ENCODE measurements at places on chromosomes 5 and 9.

DNA sequence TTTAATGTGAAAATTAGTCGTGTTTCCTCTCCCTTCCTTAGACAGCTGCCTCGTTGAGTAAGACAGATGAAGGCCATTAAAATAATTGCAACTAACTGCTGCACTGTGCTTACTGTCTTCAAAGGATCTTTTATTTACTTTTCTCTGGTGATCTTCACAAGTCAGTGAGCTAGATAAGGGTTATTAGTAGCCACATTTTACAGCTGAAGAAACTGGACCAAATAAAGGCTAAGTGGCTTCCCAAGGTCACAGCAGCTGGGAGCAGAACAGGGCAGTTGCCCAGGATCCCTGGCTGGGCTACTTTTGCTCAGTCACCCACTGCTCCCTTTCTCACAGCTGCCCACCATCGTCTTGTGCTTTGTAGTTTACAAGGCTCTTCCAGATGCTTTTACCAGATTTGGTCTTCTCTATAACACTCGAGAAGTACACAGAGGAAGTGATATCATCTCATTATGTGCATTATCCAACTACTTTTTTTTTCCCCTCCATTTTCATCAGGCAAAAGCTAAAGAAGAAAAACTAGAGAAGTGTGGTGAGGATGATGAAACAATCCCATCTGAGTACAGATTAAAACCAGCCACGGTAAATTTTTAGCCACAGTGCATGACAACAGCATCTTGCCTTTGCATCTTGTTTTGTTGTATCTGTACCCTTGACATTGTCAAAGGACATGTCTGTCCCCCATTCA lies 61.8 kb downstream of the ERAP1 start:
- DNase-seq, result no peak

DNA sequence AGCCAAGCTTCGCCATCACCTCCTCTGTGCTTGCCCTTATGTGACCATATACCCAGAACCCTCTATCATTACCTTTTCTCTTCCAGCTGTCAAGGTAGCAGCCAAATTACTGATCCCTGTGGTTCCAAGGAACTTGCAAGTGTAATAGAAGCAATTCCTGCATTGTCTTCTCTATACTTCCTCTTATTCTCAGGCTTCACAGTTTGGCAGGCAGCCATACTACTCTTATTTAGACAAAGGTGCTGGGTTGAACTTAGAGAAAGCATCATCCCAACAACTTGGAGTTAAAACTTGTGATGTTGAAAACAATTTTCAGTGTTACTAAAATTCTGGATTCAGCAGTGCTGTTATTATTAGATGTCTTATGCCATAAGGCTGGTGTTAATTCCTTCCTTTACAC lies 93.2 kb downstream of the NLN start:
- DNase-seq, result no peak

GRCh38 chr5:157959370-157959769 lies 100.4 kb upstream of the CLINT1 start:
- DNase-seq, result no peak

DNA sequence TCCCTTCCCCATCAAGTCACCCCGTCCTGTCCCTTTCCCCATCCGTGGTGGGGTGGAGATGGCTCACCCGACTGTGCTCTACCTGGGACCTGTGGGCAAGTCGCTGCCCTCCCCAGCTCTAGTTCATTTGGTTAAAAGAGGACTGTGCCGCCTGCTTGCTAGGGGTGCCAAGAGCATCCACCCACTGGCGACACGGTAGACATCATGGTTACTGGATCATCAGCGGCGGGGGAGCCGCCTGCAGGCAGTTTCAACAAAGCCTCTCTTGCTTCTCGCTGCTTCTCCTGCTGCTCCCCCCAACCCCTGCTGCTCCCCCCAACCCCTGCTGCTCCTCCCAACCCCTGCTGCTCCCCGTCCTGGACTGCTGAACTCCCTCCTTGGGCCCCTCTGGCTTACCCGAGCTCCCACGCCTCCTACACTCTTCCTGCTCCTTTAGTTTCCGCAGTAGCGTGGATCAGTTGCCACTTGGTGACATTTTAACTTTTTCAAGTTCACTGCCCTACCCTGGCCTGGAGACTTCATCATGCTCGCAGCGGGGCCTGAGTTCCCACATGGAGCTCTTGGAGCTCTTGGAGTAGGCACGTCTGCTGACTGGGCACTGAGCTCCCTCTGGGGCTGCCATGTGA lies 22.0 kb upstream of the SCGB3A1 start:
- no peak for DNase-seq

DNA sequence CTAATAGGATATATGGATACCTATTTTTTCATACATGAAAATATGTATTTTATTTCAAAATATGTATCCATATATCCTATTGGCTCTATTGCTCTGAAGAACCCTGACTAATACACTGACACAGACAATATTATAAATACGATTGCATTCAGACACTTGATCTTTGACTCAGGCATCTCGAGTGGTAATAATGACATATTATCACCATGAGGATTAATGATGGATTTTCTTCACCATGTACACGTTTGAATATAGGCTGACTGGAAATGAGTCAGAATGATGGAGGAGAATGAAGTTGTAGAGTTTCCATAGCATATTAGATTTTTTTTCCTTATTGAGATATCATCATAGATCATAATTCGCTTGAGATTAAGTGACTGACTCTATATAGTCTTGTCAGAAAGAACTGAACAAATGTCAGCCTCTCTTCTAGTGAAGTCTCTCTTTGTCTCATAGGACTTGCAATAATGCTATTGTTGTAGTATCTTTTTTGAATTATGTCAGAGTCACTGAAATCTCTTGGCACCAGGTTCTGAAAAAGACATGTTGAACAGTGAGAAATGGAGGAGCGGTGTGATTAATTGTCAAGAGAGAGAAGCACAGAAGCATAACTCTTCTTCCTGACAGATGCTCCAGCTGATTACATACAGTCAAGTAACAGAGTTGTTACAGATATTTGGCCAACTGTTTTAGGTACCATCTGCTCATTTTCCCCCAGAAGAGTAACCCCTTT lies 41.4 kb upstream of the SLCO6A1 start:
- DNase-seq, result no peak

- no peak for DNase-seq
Measured at GRCh38 chr5:112552791-112553190, 133.7 kb upstream of the EPB41L4A start.

GRCh38 chr9:90905822-90906221 lies 104.2 kb downstream of the SYK start:
- no peak for DNase-seq

- DNase-seq, result no peak
Measured at GRCh38 chr5:32565145-32565544, 20.2 kb upstream of the SUB1 start.

DNA sequence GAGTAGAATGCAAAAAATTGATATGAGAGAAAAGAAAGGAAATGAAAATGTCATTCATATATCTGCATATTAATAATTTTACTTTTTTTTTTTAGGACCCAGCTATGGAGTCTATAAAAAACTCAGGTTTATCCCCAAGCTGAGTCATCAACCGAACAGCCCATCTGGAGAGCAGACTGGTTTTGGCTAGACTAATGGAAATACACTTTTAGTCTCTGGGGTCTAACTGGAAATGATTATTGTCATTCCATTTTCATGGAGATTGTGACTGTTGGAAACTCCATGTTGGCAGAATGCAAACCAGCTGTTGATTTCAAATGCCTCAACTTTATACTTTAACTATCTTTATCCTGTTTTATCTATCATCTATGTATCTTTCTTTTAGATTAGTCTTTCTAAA lies 28.7 kb downstream of the ANXA1 start:
- DNase-seq, result no peak

DNA sequence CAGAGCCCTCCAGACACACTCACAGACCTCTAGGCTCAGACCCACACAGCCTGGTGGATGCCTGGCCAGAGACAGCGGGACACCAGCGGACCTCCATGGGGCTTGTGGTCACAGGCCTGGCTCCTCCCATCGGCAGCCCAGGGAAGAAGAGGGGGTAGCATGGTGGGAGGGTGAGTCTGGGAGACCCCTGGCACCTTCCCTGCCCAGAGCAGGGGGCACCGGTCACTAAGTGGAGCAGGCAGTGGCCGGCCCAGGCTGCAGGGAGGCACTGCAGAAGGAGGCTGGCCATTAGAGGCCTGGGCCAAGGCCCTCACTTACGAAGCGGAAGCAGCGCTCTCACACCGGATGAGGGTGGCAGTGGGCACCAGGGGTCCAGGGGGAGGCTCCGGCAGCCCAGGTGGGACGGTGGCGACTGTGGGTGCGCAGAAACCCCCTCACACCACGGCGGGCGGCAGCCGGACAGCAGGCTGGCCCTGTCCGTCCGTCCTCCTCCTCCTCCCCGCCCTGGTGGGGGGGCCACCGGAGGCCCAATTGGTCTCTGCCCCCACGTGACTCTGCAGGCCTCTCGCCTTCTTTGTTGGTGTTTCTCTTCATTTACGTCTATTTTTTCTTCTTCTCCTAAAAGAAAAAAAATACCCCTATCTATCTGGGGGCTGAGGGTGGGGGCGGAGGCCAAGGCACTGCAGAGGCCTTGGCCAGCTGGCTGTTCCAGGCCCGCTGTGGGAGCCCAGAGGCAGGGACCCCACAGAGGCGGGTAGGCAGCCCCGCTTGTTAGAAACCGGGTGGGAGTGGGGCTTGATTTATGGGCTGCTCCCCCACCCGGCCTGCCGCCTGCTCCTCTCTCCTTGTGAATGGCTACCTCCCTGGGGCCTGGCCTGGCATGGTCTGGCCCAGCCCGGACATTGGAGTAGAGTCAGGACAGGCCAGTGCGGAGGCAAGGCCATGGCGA lies at the start of gene NR5A1:
NR5A1 (minus strand) TSS at position 469 of the 949 bp plus-strand sequence. CDS start 4,004 bp downstream, outside the sequence.
- no peak for DNase-seq

- no peak for DNase-seq
Measured at GRCh38 chr5:144798595-144798994, 627.9 kb downstream of the KCTD16 start.

- DNase-seq, result no peak
Measured at GRCh38 chr5:43296835-43297234, 16.4 kb downstream of the HMGCS1 start.

DNA sequence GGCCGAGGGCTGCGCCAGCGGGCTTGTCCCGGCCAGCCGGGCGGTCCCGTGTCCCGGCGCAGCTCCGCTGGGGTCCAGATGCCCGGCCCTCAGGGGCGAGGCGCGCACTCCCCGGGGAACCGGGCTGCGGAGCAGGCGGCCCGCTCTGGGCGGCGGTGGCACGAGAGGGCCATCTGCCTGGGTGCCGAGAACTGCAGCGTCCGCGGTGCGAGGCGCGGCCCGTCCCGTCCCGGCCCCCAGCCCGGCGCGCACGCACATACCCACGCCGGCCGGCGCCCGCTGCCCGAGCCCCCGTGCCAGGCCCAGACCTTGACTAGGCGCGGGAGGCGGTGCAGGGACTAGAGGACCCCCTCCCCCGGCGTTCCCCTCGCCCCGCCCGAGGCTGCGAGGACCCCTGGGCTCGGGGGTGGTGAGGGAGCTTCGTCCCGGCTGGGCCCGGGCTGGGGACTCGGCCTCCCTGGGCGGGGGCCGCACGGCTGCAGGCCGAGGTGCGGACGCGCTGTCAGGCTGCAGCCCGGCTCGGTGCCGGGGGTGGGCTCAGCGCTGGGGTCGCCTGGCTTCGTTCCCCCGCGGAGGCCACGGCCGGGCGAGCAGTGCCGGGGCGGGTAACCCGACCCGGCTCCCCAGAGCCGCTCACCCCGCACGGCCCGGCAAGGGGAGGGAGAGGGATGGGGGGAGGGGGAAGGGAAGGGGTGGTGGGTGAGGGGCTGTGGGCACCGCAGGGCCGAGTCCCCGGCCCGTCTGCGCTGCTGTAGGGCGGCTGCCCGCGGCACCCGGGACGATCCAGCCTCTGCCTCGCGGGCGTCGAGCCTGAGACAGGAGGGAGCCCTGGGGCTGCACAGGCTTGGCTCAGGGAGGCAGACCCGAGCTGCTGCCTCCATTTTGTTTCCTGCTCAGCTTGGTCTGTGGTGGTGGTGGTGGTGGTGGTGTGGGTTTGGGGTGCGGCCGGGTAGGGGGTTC lies 1.2 kb upstream of the NSD1 start:
- DNase-seq, result no peak

DNA sequence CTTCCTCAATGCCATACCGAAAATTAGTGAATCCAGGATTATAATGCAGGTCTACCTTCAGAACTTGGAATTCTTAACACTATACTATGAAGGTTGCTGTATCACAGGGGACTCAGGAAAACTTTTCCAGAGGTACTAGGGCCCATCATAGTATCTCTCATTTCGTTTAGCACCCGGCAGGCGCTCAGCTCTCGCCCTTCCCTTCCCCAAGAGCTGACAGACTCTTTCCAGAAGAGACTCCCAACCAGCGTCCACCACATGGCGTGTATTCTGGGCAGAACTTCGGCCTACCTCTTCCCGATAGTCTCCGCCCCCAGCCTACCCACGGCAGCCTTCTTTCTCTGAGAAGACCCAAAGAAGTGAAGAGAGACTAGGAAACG lies 271 bp downstream of the NOL8 start:
- DNase-seq, result no peak

- DNase-seq, result no peak
Measured at GRCh38 chr5:171418982-171419687, at the start of gene FGF18. TSS of gene FGF18 (plus strand) at chr5:171419647. CDS start at chr5:171420200, 553 bp downstream.

GRCh38 chr9:4097515-4097914 lies 202.4 kb downstream of the GLIS3 start:
- no peak for DNase-seq

- no peak for DNase-seq
Measured at GRCh38 chr9:115922444-115922843, 231.1 kb upstream of the PAPPA start.
